ENCODE measurements at places on chromosomes 13 and 19.

DNA sequence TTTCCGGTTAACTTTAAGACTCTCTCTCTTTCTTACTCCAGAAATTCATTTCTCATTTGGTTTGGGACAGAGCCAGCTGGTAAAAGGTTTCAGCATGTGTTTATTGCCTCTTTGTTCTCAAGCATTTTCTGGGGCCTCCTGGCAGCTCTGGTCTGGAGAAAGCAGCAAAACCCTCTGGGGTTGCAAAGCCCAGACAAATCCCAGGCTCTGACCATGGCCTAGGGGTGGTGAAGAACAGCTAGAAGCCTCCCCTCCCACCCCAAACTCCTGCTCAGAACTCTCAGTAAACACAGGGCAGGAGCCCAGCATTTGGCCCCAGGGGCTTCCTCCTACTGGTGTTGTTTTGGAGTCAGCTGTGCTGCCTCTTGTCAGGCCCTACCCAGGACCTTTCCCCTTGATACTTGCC lies 124.2 kb upstream of the SERP2 start:
- DNase-seq, result no peak

- no peak for DNase-seq
Observed at GRCh38 chr13:77359171-77359570, 32.3 kb upstream of the MYCBP2 start.

- no peak for DNase-seq
Observed at GRCh38 chr13:44971656-44972595, 17.3 kb downstream of the NUFIP1 start.

- DNase-seq, result no peak
Observed at GRCh38 chr13:22111152-22111783, 440.4 kb downstream of the FGF9 start.

- no peak for DNase-seq
Observed at GRCh38 chr13:59677966-59678814, 485.5 kb downstream of the DIAPH3 start.

Data from naive thymus-derived CD8-positive, alpha-beta T cell (primary cell).